ENCODE measurements at places on chromosomes 6 and 20.

DNA sequence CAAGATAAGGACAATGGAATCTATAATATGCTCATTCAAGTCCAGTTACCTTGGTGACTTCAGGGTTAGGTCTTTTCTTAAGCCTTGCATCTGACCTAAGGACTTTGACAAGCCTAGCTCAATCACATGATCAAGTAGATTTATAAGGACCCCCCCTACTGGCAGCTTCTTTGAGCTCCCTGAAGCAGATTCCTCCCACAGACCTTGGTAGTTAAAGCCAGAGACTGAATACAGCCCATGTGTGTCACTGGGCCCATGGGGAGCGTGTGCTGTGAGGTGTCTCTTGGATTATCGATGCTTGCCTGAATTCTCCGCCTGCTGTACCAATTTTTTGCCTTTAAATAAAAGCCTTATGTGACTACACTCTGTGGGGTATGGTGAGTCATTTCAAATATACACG is 372.7 kb upstream of the RGS17 start:
- no peak for DNase-seq

DNA sequence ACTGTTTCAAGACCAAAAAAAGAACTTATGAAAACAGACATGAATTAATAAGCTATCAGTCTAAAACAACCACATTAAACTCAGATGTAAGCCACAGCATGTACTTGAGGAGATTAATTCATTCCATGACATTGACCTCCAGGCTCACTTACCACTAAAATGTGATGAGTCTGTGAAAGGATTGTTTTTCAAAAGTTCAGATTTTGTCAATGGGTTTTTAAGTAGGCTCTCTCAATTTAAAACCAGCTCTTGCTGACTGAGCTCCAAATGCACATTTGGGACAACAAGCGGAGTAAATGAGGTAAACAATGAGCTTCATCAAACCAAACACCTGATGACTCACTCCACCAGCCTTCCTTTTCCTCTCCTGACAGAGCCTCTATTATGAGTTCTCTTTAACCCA is 197.0 kb downstream of the SIM1 start:
- no peak for DNase-seq

- DNase-seq, result no peak
Observed at GRCh38 chr6:25107218-25107617, 171.5 kb upstream of the RIPOR2 start.

DNA sequence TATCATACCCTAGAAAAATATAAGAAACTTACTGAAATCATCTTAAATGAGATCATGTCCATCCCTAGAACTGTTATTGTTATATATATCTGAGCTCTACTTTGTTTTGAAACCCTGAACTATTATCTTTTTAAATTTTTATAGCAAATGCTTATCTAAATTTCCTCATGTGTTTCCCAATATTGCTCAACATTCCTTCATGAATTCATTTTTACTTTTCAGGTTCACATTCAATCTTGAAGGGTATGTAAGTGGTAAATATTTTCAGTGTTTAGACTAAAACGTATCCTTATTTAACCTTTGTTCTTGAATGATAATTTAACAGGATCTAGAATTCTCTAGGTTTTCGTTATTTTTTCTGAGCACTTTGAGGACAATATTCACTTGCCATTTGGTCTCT is 23.9 kb downstream of the PDE7B start:
- DNase-seq, result no peak

- no peak for DNase-seq
Observed at GRCh38 chr6:131382631-131383030, 190.4 kb upstream of the ARG1 start.

DNA sequence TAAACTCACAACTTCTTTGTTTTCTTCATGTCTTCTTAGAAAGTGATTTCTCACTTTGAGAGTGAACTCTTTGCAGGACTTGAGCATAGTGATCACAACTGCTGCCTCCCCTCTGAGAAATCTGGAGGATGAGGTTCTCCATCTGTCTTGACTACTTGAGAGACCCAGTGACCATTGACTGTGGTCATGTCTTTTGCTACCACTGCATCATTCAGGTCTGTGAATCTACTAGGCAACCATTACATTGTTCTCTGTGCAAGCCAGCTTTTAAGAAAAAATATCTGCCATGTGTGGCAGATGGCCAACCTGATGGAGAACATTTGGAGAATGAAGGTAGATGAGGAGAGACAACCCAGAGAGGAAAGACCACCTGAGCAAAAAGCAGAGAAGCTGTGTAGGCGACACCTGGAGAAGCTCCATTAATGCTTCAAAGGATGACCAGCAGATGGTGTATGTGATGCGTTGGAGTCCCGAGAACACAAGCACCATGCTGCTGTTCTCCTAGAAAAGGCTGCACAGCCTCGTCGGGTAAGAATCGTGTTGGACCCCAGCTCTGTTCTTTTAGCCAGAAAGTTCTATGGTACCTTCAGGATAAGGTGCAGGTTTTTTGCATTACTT is 25.1 kb upstream of the TRIM26 start:
- no peak for DNase-seq

DNA sequence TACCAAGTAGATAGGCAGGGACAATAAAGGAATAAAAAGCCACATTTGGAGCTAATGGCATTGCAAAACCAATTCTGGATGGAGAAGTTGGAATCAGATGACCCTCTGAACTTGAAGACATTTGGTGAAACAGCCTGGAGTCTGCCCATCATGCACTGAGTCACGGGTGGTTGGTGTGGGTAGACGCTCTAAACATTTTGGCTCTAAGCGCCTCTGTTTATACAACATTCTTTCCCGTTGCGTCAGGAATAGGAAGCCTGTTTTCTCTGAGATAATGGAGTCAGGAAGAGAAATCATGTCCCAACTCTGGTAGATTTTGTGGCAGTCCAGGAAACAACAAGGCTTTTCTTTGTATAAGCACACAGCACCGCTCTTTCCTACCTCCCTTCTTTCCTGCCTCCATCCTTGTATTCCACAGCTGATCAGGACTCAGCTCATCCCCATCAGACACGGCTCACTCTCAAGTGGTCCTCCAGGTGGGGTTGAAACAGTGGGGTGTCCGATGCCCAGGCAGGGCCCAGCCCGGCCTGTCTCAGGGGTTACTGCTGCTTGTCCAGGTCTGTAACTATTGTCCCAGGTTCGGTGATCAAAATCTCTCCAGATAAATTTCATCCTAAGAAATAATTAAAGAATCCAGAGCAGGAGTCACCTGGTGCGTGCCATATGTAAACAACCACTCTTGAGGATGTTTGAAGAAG is 12.1 kb upstream of the RAMACL start:
- DNase-seq, result no peak

GRCh38 chr6:16854986-16855385 is 93.7 kb upstream of the ATXN1 start:
- no peak for DNase-seq

- no peak for DNase-seq
Observed at GRCh38 chr6:25423358-25423757, 144.2 kb downstream of the CARMIL1 start.

DNA sequence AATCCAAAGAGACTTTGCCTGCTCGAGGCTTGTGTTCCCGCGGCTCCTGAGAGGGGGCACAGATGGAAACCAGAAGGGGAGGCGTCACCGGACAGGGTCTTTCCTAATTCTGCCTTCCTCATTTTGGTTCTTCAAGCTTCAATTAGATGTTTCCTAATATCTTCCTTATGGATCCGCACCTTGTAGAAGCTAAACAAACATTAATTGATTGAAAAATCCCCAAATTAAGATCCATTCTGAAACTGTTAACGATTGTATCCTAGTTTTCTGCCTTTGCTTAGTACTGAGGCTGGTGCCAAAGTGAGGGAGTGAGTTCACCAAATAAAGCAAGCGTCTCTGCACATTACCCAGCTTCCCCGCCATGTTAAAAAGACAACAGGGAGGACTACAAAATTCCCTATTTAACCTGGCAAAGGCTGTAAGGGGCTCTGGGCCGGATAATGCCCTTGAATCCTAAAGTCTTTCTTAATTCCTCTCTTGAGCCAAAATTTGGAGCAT is 123.2 kb downstream of the GPX5 start:
- DNase-seq, result no peak

GRCh38 chr6:53313784-53314400 is 34.9 kb downstream of the ELOVL5 start:
- no peak for DNase-seq

GRCh38 chr6:53316142-53316541 is 32.6 kb downstream of the ELOVL5 start:
- no peak for DNase-seq

DNA sequence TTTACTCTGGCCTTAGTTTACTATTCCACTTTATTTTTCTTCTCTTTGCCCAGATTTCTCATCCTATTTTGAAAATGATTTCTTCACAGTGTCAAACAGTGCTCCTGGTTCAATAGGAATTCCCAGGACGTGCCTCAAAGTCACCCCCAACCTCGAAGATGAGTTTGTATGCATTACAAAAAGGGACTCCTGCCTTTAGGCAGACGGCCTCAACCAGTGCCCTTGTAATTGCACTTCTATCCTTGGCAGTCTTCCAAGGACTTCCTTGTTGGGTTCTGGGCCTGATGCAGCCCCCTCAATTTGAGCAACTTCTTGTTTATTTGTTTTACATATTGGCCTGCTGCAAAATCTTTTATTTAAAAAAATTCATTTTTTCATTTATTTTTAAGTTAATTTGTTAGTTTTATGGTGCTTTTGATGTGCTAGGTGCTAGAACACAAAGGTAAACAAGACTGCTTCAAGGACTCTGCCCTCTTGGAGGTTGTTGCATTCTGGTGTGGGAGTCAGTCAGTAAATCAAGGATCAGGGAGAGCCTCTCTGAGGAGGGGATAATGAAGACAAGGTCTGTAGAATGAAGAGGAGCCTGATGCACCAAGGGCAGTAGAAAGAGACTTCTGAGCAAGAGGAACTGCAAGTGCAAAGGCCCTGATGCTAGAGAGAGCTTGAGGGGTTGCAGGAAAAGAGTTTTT is 181.5 kb upstream of the LAMP5 start:
- no peak for DNase-seq

DNA sequence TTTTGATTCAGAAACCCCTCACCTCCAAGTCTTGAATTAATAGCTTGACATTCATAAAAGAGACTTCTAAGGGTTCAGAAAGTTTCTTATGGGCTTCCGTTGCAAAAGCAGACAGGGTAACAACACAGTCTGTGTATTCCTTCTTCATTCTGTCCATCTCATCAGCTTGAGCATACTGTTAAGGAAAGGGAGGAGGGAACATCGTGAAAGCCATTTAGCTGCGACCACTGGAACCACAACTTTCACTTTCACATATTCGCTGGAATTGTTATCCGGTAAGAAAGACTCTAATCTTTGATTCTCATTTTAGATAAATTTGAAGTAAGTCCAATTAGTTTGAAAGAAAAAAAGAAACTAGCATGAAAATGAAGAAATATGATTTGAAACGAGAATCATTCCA is 174.4 kb downstream of the SYNE1 start:
- no peak for DNase-seq

DNA sequence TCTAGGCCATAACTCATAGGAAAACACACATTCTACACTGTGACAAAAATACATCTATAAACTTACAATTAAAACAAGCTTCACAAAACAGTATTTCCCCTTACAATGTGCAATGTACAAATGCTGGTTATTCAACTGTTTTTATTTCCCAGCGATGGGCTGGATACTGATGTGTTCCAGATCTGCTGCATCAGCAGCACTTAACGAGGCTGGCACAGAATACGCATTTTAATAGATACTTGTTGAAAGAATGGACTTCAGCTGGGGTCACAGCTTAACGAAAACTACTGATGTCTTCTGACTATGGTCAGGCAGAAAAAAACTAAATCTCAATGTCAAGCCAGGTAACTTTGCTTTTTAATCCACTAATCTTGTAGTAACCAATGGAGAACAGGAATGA is 70.9 kb downstream of the B4GALT5 start:
- no peak for DNase-seq

DNA sequence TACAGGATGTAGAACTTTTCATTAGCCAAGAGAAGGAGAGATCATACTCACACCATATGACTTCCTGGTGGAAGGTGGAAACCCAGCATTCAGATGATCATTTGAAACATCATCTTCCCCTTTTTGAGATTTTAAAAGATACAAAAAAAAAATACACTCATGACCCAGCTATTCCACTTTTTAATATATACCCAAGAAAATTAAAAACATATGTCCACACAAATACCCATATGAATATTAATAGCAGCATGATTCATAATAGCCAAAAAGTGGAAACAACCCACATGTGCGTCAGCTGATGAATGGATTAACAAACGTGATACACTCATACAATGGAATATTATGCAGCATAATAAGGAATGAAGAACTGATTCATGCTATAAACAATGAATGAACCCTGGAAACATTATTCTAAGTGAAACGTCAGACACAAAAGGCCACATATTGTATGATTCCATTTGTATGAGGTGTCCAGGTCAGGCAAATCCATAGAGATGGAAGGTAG is 130.0 kb upstream of the SGK1 start:
- DNase-seq, result no peak

GRCh38 chr6:121791396-121792315 is 356.2 kb downstream of the GJA1 start:
- DNase-seq, result no peak

DNA sequence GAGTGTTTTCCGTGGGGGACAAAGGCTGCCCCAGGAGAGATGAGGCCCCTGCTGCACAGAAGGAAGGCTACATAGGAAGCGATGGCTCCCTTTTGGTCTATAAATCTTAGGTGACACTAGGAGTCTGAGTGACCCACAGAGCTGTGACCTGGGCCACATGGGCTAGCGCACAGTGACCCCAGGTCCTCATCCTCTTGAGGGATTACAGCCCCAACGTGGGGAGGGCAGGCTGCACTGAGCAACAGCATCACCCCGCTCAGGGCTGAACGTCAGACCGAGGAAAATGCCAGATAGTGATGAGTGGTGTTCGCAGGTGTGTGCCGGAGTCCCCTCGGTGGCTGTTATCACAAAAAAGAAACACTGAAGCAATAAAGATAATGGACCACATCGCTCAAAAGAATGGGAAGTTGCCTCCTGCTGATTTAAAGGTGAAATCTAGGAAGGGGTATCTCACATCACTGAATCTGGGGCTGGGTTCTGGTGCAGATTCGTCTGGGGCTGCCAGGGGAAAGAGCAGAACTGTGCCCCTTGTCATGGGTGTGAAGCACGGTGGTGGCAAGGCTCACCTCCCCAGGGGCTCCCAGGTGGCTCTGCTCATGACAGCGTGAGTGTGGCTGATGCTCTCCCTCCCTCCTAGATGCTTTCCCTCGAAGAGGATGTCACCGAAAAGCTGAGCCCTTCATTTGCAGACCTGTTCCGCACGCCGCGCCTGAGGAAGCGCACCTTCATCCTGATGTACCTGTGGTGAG is 14.5 kb downstream of the SLC22A1 start:
- no peak for DNase-seq

GRCh38 chr6:43575105-43575771 is 600 bp downstream of the XPO5 start:
- DNase-seq, result no peak

- DNase-seq, result no peak
Observed at GRCh38 chr6:12849809-12850198, 133.2 kb downstream of the PHACTR1 start.

GRCh38 chr20:57257701-57258453 is 8.6 kb downstream of the BMP7 start:
- no peak for DNase-seq

- no peak for DNase-seq
Observed at GRCh38 chr6:44399991-44400390, 12.5 kb downstream of the CDC5L start.
